ENCODE measurements at places on chromosomes 12 and 14.

GRCh38 chr14:78946949-78947348 is 776.8 kb downstream of the NRXN3 start:
- DNase-seq, result no peak

DNA sequence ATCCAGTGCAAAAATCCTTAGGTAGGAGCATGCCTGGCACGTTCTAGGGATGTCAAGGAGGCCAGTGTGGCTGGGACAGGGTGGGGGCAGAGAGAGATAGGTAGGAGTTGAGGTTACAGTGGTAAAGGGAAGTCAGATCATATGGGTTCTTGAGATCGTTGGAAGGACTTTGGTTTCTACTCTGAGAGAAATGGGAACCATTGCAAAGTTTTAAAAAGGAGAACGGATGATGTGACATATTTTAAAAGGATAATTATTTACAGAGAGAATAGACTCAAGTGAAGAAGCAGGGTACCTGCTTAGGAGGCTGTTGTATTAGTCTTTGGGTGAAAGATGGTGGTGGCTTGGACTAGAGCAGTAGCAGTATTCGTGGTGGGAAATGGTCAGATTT is 47.6 kb upstream of the ATP2B1 start:
- DNase-seq, result no peak

GRCh38 chr12:79357048-79357447 is 333.7 kb downstream of the PAWR start:
- no peak for DNase-seq

DNA sequence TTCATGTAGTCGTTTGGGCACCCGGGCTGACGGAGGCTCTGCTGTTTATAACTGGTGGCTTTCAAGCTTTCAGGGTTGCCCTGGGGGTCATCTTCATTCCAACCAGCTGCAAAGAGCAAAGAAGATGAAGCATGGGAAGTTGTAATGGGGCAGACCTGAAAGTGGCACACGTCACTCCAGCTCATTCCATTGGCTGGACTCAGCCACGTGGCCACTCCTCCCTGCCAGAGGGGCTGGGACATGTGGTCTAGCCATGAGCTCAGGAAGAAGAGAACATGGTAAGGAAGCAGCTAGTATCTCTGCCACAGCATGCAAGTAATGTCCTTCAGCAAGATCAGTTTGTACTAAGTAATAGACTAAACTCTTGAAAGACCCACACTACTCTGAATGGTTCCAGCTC is 51.7 kb upstream of the FERMT2 start:
- no peak for DNase-seq

DNA sequence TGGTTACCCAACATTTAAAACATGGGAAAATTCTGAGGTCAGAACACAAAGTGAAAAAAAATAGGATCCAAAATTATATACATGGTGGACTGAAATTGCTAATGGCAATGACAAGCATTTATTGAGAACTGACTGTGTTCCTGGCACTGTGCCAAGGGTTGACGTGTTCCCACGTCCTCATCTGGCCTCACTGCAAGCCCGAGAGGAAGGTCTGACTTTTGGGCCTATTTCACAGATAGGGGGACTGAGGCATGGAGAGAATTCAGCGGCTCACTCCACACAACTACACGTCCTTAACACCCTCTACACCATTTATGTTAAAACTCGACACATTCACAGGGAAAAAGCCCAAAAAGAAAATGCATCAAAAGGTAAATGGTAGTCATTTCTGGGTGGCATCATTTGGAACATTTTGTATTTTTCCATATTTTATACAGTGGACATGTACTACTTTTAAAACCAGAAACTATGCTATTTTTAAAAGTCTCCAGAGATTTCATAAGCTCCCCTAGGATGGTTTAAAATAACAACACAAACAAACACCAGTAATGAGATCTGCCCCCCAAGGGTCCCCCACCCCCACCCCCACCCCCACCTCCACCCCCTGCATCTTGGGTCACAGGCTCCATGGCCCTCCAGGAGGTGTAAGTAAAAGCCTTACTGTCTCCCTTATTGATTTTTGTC is 27.7 kb downstream of the CLMN start:
- DNase-seq, result no peak

- no peak for DNase-seq
Observed at GRCh38 chr12:53267306-53267998, 647 bp upstream of the ESPL1 start.

GRCh38 chr14:87644689-87645088 is 348.3 kb downstream of the GALC start:
- no peak for DNase-seq

- DNase-seq, result no peak
Observed at GRCh38 chr12:72499244-72499643, 227.1 kb downstream of the TRHDE start.

DNA sequence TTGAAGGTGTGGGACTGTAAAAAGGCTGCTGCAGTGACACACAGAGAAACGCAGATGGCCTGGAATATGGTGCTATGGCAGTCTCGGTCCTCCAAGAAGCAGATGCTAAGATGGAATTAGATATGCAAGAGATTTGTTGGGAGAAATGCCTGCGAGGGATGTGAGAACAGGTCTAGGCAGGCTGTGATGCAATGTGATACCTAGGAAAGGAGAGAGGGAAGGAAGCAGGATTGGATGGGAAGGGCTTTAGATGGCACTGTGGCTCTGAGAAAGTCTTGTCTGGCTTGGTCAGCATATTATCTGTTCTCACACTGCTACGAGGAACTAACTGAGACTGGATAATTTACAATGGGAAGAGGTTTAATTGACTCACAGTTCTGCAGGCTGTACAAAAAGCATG is 374.4 kb downstream of the BCAT1 start:
- no peak for DNase-seq

DNA sequence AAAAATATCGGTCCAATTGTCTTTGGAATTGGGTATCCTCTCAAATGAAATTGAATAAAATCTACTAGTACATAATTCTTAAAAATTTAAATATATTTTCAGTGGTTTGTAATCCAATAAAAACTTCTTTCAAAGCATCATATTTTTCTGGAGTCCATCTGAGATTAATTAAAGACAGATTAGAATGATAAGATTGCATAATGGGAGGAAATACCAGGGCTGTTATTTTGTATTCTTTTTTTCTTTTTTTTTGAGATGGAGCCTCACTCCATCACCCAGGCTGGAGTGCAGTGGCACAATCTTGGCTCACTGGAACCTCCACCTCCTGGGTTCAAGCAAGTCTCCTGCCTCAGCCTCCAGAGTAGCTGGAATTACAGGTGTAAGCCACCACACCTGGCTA is 103.8 kb downstream of the TMTC3 start:
- DNase-seq, result no peak

DNA sequence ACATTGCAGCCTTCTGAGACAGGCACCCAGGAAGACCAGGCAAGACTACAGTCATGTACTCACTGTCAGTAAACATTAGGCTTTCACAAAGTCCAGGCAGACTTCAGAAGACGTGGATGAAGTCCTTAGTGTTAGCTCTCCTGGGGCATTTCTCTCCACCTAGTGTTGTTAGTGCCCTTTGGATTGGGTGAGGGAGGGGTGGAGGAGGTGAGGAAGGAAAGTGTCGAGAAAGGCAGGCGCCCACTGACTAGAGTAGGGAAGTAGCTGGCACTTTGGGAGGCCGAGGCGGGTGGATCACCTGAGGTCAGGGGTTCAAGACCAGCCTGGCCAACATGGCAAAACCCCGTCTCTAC is 20.2 kb downstream of the TMEM229B start:
- no peak for DNase-seq

DNA sequence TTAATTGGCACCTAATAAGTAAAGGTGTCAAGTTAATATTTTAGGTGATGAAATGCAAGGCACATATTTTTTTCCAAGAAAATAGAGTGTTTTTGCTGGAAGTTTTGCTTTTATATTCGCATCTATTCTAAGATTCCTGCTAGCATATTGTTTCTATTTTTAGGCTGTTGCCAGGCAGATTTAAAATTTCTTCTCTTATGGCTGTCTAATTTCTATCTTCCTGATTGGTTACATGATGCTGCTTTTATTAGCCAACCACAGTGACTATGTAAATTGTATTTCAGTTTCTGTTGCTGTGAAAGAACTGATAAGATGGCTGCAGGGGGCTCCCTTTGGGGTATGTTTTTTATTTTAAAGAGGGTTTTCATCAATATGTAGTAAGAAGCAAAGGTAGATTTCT is 42.7 kb downstream of the ATF7IP start:
- DNase-seq, result no peak

DNA sequence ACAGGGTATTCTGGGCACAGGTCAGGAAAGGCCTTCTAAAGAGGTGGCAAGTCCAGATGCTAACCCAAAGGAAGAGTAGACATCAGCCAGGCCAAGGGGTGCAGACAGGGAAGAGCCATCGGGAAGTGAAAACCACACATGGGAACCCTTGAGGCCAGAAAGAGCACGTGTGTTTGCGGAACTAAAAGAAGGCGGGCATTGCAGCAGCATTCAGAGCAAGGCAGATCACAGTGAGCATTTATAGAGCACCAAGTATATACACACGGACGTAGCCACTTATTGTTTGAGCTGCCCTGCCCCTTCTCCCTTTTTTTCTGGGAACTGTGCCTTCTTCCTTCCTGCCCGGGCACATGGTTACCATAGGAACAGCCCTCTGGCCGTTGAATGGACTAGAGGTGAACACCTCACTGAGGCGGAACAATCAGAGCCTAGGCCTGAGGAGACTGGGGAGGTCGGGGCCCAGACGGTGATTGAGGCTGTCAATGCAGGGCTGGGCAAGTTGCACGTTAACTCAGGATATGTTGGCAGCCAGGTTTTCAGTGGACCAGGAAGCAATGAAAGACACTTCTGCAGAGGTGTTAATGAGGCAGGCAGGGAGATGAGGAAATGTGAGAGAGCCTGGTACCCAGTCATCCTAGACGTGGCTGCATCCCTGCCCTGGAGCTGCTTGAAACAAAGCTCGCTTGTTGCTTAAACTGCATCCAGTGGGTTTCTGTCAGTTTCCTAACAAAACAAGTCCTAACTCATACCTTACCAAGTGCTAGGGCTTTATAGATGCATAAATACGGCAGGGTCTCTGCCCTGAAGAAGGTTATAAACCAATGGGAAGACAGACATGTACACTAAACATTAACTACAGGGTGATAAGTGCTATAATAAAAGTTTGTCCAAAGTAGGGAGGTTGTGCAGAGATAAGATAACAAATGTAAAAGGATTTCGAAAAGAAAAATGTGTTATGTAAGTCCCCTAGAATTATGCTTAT is 34.2 kb downstream of the MOAP1 start:
- no peak for DNase-seq
